ENCODE measurements at places on chromosomes 12 and 14.

DNA sequence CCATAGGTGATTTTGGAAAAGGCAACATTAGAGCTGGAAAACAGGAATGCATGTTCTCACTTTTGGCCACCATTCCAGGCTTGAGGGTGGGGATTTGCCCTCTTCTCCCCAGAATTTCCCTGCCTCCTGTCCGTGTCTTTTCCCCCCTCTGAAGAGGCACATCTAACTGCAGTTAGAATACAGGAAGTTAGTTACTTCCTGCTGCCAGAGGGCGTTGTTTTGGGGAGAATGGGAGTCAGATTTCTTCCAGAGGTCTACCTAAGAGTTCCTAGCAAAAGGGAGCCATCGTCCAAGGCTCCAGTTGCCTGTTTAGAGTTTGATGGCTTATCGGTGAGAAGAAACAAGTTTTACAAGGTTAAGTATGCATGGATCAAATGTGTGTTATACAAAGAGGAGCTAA, 112.8 kb upstream of the IGF1 start:
- DNase-seq = no peak

GRCh38 chr14:85527006-85527405, 2.9 kb upstream of the FLRT2 start:
- no peak for DNase-seq

DNA sequence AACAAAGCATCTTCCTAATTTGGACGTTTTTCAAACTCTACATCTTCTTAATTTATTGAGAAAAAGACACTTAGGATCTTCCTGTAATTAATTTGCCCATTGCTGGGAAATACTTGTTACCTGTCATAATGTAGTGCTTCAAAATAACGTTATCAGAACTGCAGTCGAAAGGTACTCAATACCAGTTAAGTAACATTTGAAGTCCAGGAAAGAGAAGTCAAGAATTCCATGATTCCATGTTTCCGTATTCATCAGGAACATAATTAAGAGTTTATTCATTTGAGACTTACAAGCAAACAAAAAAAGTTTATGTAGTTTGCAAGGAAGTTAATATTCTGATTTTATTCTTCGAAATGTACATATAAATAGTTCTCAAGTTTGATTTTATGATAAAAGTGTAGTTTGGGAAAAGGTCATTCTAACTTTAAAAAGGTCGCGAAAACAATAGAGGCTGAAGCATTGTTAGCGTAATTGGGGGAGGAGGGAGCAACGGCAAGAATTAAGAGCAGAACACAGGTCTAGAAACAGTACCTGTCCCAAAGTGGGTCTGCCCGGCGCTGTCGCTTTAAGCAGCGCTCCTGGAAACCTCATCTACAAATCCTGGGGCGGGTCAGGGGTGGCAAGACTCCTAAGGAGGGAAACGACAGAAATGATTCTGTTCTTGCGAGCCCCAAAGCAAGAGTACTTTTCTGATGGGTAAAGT, 1.2 kb upstream of the KCNMB4 start:
- no peak for DNase-seq

DNA sequence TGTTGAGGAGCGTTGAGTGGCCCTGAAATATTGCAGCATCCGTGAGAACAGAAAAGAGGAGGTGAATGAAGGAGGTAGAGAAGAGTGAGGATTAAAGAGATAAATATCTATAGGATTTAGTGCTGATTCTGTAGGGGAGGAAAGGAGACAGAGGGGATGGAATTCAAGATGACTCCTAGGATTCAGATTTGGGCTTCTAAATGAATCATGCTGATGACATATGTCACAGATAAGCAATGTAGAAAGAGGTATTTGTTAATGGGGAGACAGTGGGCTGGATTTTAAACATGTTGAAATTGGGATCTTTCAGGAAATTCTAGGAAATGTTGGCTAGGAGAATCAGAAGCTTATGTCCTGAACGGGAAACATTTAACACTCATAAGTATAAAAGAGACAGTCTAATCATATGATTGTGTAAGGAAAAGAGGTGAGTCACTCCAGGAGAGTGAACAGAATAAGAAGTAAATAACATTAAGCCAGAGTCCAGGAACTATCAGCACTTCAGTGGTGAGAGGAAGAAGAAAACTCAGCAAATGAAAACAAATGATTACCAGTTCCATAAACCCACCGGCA, 58.1 kb upstream of the DIO2 start:
- no peak for DNase-seq

GRCh38 chr12:64767495-64767894, 8.3 kb upstream of the GNS start:
- no peak for DNase-seq

GRCh38 chr14:74548881-74549280, 55.3 kb downstream of the ISCA2 start:
- no peak for DNase-seq

DNA sequence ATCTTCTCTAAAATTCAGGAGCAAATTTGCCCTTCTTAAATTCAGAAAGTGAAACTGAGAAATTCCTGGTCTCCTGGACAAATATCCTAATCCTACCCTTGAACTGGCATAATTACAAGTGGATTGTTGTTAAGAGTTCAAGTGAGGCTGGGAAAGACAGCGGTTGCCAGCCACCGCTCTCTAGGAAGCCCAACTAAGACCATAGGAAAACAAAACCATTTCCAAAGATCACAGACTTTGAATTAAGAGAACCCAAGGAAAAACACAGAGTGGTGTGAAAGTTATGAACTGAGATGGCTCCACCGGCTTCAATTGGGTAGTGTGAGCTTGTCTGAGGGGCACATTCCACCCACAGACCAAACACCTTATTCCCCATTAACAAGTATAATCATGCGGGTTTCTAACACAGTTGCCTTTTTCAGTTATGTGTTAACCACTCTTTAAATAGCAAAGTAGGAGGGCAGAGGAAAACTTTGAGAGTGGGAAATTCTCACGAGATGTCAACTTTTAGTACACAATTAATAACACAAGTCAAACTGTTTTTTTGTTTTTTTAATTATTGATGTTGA, 1628.8 kb upstream of the SEL1L start:
- no peak for DNase-seq

DNA sequence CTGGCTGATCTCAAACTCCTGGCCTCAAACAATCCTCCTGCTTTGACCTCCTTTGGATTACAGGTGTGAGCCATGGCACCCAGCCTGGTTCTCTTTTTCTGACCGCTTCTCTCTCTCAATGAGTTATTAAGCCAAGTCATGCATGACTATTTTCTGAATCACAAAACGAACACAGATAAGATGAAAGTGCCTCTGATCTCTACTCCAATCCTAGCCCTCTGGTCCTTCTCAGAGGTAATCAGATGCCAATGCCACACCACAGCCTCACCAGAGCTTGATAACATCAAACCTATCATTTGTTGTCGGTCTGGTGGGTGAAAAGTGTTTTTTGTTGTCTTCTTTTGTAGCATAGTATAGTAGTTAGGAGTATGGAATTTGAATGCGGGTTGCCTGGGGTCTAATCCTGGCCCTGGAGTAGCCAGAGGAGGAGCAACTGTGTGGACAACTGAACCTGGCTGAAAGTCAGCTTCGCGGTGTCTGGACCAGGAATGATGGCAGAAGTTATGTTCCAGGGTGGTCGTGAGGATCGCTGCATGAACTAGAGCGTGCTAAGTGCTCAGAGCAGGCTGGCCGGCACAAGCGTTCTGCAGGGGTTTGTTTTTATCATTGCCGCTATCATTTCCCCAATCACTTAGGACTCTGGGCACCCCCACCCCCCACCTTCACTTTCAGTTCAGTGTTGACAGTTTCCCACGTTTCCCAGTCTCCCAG, 77.9 kb downstream of the SPRING1 start:
- no peak for DNase-seq

DNA sequence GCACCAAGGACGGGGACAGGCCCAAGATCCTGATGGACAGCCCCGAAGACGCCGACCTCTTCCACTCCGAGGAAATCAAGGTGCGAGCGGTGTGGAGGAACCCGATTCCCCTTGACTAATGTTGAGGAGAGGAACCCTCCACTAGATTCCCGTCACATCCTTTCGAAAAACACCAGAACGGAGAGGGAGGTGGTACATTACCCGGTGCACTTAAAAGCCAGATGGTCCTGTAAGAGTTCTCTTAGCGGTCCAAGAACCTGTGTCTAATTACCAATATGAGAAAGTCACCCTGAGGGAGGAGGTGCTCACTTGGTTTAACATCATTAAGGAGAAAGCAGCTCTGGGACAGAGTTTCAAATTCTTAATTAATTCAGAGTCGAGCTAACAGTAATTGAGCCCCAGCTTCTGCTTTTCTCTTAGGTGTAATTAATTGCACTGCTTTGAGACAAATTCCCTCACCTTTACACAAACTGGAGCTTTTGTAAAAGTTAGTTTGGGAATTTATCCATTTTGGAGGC, 450 bp downstream of the PRKAB1 start:
- DNase-seq = no peak

DNA sequence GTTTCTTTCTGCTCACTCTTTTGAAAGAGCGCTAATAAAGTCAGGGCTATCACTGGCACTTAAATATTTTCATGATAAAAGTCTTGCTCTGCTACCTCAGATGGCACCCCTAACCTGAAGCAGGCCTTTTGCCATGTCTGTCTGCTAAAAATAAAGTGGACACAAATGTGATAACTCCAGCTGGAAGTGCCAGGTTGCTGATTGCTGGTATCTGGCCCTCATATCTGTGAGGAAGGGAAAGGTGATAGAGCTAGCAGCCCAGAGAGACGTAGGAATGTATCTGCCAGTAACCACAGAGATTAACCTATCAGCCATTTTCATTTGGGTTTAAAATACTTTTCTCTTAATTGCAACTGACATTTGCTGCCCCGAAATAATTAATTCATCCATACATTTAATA, 127.9 kb downstream of the GRIN2B start:
- DNase-seq = no peak

- DNase-seq = no peak
Observed at GRCh38 chr14:39739796-39740195, 307.6 kb upstream of the FBXO33 start.

DNA sequence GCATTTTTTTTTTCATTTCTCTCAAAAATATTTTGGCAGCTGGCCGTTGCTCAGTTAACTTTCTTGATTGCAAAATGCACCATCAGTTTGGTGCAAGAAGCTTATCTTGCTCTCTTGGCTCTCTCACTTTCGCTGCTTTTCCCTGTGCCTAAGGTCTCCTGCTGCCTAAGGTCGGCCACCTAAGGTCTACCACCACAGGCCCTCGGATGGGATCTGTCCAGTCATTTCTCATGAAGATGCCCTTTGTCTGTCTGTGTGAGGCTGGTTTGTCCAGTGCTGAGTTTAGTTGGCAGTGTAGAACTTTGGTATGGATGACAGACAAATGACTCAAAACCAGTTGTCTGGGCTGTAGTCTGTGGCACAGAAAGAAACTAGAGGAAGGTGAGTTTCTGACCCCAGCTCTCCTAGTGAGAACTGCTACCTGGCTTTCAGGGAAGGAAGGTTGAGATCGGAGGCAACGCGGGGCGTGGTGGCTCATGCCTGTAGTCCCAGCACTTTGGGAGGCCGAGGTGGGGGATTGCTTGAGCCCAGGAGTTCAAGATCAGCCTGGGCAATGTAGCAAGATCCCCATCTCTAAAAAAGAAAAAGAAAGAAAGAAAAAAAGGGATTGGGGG, 2.6 kb downstream of the MLXIP start:
- DNase-seq = no peak

DNA sequence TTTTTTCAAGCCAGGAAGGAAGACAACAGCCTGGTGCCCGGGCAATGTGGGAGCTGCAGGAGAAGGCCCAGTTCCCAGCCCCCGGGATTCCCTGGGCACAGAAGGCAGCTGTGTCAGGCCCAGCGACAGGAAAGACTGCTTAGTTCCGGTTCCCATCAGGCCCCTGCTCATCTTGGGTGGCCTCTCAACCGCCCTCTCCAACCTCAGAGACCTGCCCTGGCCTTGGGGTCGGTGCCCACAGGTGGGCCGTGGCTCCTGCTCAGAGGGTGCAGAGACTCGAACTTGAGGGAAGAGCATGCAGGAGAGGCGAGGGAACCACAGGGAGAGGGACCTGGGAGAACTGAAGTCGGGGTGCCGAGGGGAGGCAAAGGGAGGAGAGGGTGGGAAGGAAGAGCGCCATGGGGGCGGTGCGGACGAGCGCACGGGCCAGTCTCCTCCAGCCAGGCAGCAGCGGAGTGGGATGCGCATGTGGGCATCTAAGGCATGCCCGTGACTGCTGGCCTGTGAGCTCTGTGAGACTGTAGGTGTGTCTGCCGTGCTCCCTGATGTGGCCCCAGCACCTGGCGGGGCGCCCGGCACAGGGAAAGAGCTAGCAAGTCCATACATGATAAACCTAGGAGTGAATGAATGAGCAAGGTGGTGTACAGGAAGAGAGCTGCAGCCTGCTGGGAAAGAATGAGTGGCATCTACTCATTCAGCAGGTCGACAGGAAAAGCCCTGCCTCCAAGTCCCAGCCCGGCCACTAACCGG, 42.7 kb downstream of the SSH1 start:
- DNase-seq = no peak

DNA sequence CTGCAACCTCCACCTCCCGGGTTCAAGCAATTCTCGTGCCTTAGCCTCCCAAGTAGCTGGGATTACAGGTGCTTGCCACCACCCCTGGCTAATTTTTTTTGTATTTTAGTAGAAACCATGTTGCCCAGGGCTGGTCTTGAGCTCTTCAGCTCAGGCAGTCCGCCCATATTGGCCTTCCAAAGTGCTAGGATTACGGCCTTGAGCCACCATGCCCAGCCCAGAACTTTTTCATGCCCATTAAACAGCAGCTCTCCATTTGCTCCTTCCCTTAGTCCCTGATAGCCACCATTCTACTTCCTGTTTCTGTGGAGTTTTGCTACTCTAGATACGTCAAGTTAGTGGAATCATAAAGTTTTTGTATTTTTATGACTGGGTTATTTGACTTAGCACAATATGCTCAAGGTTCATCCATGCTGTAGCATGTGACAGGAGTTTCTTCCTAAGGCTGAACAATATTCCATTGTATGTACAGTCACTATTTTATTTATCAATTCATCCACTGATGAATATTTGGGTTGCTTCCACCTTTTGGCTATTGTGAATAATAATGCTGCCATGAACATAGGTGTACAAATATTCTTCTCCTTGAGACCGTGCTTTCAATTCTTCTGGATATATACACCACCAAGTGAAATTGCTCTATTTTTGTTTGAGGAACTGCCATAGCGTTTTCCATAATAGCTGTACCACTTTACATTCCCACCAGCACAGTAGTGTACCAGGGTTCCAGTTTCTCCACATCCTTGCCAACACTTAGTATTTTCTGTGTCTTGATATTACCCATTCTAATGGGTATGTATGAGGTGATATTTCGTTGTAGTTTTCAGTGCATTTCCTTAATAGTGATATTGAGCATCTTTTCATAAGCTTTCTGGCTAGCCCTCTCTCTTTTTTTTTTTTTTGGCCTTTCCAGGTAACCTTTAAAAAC, 15.0 kb downstream of the ATF1 start:
- DNase-seq = no peak

GRCh38 chr14:76313303-76313702, 62.6 kb upstream of the ESRRB start:
- DNase-seq = no peak

DNA sequence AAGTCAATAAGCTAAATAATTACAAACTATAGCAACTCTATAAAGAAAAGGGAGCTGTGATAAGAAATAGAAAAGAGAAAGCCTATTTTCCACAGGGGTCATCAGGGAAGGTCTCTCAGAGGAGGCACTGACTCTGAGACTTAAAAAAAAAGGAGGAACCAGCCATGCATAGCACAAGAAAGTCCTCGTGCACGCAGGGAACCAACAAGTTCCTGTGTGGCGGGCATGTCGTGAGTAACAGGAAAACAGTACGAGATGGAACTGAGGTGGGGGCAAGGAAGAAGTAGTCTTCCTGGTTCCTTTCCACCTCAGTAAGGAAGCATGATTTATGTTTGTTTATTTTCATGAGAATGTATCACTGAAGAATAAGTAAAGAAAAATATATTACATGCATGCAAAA, 367.0 kb upstream of the TMEM132C start:
- no peak for DNase-seq

- no peak for DNase-seq
Observed at GRCh38 chr12:24127919-24128721, 178.7 kb upstream of the SOX5 start.
